ENCODE measurements at places on chromosomes 1 and 21.

GRCh38 chr1:181817091-181817490 lies 244.4 kb downstream of the ZNF648 start:
- no peak for DNase-seq

DNA sequence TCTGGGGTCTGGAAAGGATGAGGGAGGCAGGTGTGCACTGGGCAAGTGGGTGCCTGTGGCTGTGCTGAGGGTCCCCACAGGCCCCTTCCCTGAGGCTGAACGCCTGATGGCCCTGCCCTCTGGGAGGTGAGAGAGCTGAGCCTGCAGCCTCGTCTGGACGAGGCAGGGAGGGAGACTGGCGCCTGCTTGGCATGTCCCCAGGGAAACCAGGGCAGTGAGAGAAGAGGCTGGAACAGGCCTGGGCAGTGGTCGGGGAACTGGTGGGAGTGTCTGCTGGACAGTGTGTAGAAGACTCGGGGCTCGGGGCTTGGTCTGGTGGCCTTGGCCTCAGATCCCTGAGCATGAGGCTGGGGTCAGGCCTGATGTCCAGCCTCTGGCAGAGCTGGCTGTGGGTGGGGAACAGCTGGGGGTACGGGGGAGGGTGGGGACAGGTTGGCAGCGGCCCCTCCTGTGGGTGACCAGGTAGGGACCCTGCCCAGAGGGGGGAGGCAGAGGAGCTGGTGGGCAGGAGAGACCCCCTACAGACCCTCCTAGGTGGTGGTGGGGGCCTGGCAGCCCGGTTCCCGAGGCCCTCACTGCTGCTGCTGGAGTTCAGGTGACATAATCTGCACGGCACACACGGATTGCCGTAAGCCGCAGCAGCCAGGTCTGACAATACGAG lies 30.8 kb upstream of the PLCH2 start:
- no peak for DNase-seq

DNA sequence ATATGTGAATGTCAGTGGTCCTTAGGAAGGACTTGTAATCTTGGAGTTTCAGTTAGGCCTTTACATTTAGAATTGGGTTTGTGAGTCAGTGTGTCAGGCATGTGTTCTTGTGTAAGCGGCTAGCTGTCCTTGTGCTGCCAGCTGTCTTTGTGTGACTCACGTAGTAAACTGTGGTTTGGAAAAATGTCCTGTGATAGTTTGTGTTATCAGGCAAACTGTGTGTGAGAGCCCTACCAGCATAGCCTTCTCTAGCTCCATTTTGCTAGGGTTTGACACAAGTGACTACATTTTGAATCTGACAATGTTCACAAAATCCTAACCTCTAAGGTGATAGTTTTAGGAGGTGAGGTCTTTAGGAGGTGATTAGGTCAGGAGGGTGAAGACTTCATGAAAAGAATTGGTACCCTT lies 6.9 kb upstream of the SLC35D1 start:
- no peak for DNase-seq

GRCh38 chr21:18138507-18138906 lies 106.1 kb upstream of the CHODL start:
- DNase-seq = no peak

DNA sequence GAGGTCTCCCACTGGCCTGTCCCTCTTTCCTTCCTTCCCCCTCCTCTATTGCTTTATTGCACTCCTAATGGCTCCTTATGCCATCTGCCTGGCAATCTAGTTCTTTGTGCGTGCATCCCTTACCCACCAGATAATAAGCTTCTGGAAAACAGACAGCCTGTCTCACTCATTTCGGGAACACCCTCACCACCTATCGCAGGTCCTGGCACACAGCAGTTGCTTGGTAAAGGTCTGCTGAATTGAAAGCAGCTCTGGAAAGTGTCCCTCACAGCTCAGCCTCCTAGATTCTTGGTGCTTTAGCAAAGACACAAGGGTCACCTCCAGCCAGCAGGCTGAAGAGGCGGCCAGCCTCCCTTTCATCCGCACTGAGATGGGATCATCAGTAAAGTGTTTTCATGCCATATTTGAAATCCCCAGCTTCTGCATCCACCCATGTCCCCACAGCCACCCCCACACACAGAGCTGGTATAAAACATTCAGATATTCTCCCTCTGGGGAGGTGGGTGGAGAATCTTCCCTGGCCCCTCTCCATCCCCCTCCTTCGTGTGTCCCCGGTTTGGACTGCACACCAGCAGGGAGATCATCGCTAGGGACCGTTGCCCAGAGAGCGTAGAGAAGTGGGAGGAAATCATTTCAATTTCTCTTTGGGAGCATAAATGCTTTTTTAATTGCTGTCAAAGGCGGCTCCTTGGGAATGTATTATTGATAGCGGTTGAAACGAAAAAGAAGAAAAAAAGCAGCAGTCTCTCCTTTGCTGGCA lies 29.1 kb upstream of the ATP2B4 start:
- DNase-seq = no peak

DNA sequence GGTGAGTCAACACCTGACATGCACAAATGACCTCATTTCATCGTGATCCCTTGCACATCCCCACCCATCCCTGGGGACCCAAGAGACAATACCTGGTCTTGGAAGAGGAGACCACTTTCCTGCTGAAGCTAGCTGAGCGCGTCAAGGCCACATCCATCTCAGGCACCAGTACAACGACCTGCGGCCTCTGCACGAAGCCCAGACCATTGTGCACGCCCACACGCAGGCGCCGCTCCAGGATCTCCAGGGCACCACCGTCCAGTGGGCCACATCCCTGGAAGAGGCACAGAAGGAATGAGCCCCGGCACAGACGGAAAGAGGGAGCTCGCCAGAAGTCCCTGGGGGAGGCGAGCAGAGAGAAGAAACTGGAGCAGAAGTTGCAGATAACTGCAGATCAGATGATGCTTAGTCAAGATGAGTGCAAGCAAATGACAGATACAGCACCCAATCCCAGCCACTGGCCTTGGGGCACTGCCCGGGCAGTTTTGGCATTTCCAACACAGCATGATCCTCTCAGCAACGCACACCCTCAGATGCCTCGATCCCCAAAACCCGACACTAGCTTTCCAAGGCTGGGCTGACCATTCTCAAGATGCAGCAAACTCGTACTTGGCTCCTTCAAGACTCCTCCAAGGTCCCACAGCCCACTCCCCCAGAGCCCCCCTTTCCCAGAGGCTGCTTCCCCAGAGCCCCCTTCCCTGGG lies 44.1 kb downstream of the NPHP4 start:
- DNase-seq = no peak

DNA sequence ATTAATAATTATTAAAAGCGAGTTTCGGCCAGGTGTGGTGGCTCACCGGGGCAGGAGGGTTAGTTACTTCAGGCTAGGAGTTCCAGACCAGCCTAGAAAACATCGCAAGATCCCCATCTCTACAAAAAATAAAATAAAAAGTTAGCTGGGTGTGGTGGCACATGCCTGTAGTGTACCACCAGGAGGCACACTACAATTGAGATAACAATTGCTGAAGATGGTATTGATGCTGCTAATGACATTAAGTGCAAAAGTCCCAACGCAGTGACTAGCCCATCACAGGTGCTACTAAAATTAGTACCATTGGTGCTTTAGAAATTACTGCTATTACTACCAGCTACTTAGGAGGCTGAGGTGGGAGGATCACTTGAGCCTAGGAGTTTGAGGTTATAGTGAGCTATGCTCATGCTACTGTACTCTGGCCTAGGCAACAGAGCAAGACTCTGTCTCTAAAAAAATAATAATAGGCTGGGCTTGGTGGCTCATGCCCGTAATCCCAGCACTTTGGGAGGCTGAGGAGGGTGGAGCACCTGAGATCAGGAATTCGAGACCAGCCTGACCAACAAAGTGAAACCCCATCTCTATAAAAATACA lies 156.6 kb downstream of the GREM2 start:
- DNase-seq = no peak

DNA sequence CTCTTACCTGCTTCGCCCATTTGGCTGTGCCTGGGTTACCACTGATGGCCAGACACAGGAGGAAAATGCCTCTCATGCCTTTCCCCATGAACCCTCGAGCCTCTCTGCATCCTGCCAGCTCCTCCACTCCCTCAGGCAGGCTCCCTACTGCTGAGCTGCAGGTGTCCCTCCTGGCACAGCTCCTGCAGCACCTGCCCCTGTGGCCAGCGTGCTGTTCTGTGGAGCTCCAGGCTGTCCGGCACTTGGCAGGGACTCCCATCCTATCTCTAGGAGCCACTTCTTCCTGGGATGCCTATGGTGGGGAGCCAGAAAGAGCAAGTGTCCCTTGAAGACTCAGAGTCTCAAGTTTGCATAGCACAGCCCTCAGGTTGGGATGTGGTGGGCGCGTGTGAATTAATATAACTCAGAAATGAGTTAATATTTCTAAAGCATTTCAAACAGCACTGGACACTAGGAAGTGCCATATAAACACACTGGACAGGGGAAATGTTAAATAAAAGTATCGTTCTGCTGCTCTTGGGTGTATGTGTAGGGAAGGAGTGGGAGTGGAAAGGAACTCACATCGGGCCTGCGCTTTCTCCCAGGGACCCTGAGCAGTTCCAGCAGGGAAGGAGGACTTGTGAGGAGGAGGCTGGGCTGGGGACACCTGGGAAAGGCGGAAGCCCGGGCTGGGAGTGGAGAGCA lies 2.7 kb downstream of the LRRC71 start:
- DNase-seq = no peak

DNA sequence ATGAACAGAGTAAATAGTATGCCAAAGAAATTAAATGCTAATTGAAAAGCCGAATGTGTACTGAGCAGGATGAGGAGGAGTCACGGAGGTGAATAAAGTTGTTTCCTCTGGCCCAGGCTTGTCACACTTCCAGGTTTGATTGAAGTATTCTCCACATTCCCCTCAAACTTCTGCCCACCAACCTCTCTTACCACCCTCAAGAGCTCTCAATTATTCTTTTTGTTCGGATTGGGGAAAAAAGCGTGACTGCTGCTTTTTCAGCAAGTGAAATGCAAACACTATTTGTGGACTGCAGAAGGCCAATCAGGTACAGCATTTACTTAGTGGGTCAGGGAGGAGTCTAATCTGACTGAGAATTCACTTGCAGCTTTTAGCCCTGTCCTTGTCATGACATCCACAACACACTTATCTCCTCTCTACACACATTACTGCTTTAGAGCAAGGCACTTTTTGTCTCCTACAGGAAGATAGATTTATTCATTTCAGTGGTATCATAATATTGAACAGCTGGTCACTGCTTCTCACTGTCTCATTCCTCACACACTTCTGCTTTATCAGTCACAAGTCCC lies 375.6 kb upstream of the PRMT6 start:
- DNase-seq = no peak

GRCh38 chr1:152024223-152024622 lies 12.6 kb downstream of the S100A11 start:
- DNase-seq = no peak

GRCh38 chr21:38388203-38388602 lies 110.1 kb downstream of the ERG start:
- DNase-seq = no peak

GRCh38 chr21:26153758-26154157 lies 16.8 kb downstream of the APP start:
- DNase-seq = no peak

Measured in stimulated activated CD8-positive, alpha-beta memory T cell treated with anti-CD3 and anti-CD28 coated beads, Interleukin-4, amount 100 ng/mL, for 4 hours (primary cell).